ENCODE measurements at places on chromosomes 6 and 20.

DNA sequence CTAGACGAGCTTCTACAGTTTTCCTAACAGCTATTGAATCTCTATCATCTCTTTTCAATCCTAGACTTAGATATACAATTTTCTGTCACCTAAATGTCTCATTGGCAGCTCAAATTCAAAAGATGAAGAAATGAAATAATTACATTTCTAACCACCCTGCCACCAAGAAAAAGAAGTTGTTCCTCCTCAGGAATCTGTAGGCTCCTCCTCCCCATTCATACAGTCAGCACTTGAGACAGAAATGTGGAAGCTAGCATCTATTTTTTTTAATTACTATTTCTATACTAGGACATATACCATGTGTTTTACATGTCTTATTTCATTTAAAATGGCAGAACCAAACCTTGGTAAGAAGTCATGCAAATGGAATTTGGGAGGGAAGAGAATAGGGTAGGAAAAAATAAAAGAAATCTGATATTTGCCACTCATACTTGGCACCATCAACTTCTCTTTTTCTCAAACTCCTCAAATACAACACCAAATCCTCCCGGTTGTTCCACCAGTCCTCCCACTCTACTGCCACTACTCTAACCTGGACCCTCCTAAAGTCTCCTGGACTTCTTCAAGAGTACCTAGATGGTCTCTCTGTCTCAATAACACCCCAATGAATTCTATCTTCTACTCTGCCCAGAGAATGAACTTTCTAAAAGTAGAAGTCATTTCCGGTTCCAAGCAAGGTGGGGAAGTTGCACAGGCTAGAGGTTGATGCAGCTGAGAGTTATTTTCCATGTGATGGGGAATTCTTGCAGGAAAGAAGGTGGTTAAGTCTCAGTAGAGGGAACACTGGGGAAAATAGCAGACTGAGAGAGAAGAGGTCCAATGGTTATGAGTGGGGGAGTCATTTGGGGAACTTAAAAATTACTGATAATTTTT is 54.1 kb downstream of the ATXN1 start:
- peaks cover 20% of the 10 kb centered on the region for H3K4me1 ChIP-seq
- no peak overlapping the region for H3K4me3 ChIP-seq
- no peak overlapping the region for H3K27ac ChIP-seq
- H3K27me3 ChIP-seq: no peaks in the 10 kb centered on the region
- no peaks in the 10 kb centered on the region for H3K36me3 ChIP-seq

GRCh38 chr6:31878726-31879125 is at the start of gene SLC44A4:
SLC44A4 (minus strand) TSS chr6:31878997; CDS start chr6:31878980, 17 bp downstream.
- H3K27ac ChIP-seq: no peak within 1 kb of the TSS
- no peaks in the 10 kb centered on the region for H3K4me1 ChIP-seq
- no peak within 1 kb of the TSS for H3K4me3 ChIP-seq

GRCh38 chr6:27472182-27472616 is 706 bp downstream of the ZNF184 start:
- peak overlapping the region; percentile 75 for H3K27ac ChIP-seq
- H3K4me1 ChIP-seq: peaks cover 14% of the 10 kb centered on the region
- 0 out of 2 replicates have a peak, but pooled peaks cover 8% of the 10 kb centered on the region for H3K36me3 ChIP-seq

- no peak for DNase-seq
- H3K36me3 ChIP-seq: no peaks in the 10 kb centered on the region
- peaks cover 9% of the 10 kb centered on the region for H3K27me3 ChIP-seq
Measured at GRCh38 chr6:137657351-137657911, 163.2 kb upstream of the OLIG3 start.

- H3K27ac ChIP-seq: no peak overlapping the region
- H3K27me3 ChIP-seq: no peaks in the 10 kb centered on the region
- H3K4me1 ChIP-seq: no peaks in the 10 kb centered on the region
- DNase-seq: peak; percentile 12
- H3K4me3 ChIP-seq: no peak overlapping the region
- H3K36me3 ChIP-seq: peaks cover 40% of the 10 kb centered on the region
Measured at GRCh38 chr6:118485601-118486550, 62.2 kb upstream of the PLN start.

DNA sequence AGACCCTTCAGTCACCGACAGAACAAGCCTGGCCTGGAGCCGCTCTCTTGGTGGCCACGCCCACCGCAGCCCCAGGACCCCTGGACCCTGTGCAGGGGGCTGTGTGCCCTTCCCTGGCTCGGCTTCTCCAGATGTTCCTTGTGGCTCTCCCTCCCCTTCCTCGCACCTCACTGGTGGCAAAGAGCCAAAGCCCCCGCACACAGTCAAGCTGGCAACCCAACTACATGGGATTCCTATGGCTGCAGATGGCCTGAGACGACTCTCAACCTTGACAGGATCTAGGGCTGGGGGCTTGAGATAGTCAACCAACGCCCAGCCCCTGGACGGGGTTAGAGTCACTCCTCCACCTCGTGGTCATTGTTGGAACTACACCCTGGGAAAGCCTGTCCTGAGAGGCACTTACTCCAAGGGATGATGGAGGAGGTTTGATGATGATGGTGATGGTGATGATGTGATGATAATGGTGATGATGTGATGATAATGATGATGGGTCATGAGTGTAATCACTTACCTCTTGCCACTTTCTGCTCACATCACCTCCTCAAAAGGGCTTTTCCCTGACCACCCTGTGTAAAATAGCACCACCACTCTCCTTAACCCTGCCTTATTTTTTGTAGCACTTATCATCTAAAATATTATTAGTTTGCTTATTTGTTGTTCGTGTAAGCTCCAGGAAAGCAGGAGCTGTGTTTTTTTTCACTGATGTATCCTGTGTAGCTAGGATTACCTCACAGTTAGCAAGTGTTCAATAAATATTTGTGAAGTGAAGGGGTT is 278.4 kb downstream of the LRFN2 start:
- H3K36me3 ChIP-seq: no peaks in the 10 kb centered on the region
- no peak overlapping the region for H3K27ac ChIP-seq
- no peaks in the 10 kb centered on the region for H3K4me1 ChIP-seq

GRCh38 chr20:1362484-1362883 is 30.4 kb downstream of the FKBP1A start:
- no peak for DNase-seq
- H3K4me1 ChIP-seq: no peaks in the 10 kb centered on the region
- no peaks in the 10 kb centered on the region for H3K27me3 ChIP-seq
- no peak overlapping the region for H3K4me3 ChIP-seq

GRCh38 chr6:90294008-90294511 is 2.6 kb downstream of the BACH2 start:
- H3K27me3 ChIP-seq: peaks cover 83% of the 10 kb centered on the region
- no peak overlapping the region for H3K27ac ChIP-seq
- H3K4me1 ChIP-seq: 0 out of 2 replicates have a peak, but pooled peaks cover 4% of the 10 kb centered on the region
- no peaks in the 10 kb centered on the region for H3K36me3 ChIP-seq
- DNase-seq: no peak

DNA sequence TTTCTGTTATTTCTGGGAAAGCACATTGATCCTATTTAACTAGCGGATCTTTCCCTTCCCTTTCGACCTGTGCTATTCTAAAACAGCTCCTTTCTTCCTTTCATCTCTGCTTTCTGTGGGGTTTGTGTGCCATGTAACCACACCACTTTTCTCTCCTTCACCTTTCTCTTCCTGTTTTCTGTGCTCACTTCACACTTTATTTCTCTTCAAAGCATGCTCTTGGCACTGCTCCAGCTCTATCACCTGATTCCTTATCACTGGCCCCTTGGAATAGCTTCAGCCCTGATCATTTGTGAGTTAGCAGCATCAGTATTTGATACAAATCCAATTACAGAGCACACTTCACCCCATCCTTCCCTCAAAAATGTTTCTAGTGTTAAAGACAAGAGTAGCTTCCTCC is 8.1 kb upstream of the METTL24 start:
- DNase-seq: no peak
- no peak overlapping the region for H3K27ac ChIP-seq
- no peak overlapping the region for H3K4me3 ChIP-seq
- H3K27me3 ChIP-seq: peaks cover 42% of the 10 kb centered on the region
- no peaks in the 10 kb centered on the region for H3K4me1 ChIP-seq

- H3K27me3 ChIP-seq: no peaks in the 10 kb centered on the region
- H3K27ac ChIP-seq: no peak overlapping the region
- peaks cover 21% of the 10 kb centered on the region for H3K4me1 ChIP-seq
- no peak for DNase-seq
Measured at GRCh38 chr6:1290805-1291204, 21.1 kb upstream of the FOXQ1 start.

DNA sequence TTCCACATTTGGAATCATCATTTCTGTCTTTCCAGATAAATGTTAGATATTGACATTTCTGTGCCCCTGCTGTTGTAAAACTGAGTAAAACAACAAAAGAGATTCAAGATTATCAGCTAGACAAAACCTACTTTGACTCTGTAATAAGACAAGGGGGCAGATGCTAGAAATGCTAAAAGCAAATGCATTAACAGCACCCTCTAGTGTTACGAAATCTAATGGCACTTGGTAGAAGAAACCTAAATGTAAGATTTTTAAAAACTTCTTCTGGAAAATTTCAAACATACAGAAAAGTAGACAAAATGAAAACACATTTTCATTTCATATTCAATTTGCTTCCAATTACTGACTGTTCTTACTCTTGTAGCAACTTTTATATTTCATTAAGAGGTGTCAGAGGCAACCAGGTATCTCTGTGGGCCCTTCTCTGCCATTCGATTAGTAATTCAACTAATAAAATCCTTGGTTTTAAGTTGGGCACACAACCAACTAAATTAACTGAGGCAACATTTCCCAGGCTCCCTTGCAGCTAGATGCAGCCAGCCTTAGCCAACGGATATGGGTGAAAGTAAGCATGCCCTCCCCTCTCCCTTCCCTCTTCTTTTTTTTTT is 45.0 kb downstream of the SLC23A2 start:
- no peak overlapping the region for H3K4me3 ChIP-seq
- 0 out of 2 replicates have a peak, but pooled peaks cover 7% of the 10 kb centered on the region for H3K4me1 ChIP-seq
- H3K36me3 ChIP-seq: no peaks in the 10 kb centered on the region
- no peaks in the 10 kb centered on the region for H3K27me3 ChIP-seq

- H3K27me3 ChIP-seq: no peaks in the 10 kb centered on the region
- no peaks in the 10 kb centered on the region for H3K4me1 ChIP-seq
- no peak overlapping the region for H3K4me3 ChIP-seq
- peak; percentile 76 for DNase-seq
- H3K27ac ChIP-seq: no peak overlapping the region
Measured at GRCh38 chr6:88780714-88781389, 182.6 kb downstream of the RNGTT start.

- DNase-seq: peak; percentile 65
- H3K27me3 ChIP-seq: no peaks in the 10 kb centered on the region
- H3K4me1 ChIP-seq: peaks cover 8% of the 10 kb centered on the region
Measured at GRCh38 chr6:79946272-79947190, 822 bp downstream of the ELOVL4 start.

DNA sequence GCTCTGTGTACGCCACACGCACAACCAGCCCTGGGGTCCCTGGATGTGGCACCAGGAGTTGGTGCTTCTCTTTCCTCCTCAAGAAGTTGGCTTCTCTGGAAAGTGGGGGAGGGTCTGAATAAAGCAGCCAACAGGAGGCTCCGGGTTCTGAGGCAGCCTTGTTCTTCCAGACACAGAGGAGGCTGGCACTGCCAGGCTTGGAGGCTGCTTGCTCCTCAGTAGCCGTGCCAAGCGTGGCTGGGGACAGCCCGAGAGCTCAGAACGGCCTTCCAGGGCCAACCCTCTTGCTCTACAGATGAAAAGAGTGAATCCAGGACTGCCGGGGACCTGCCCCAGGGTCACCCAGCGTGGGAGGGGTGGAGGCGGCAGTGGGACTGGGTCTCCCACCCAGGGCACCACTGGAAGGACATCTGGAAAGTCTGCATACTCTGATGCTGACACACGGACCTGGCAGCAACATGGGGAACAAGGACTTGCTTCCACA is 70.4 kb downstream of the SLC22A23 start:
- H3K27me3 ChIP-seq: no peaks in the 10 kb centered on the region
- H3K4me1 ChIP-seq: peaks cover 44% of the 10 kb centered on the region
- no peaks in the 10 kb centered on the region for H3K36me3 ChIP-seq
- no peak overlapping the region for H3K4me3 ChIP-seq

- peak overlapping the region; percentile 93 for H3K4me3 ChIP-seq
- H3K27ac ChIP-seq: peak overlapping the region; percentile 69
- peak; percentile 10 for DNase-seq
- H3K27me3 ChIP-seq: no peaks in the 10 kb centered on the region
- peaks cover 11% of the 10 kb centered on the region for H3K4me1 ChIP-seq
Measured at GRCh38 chr6:145964948-145965366, 799 bp upstream of the SHPRH start.

- no peak overlapping the region for H3K27ac ChIP-seq
- H3K4me3 ChIP-seq: peak overlapping the region; percentile 8
- H3K27me3 ChIP-seq: no peaks in the 10 kb centered on the region
Measured at GRCh38 chr20:13671916-13672378, 33.2 kb upstream of the TASP1 start.

GRCh38 chr20:33488201-33488600 is 1.7 kb upstream of the CBFA2T2 start:
- no peak for DNase-seq
- no peaks in the 10 kb centered on the region for H3K36me3 ChIP-seq
- no peak overlapping the region for H3K4me3 ChIP-seq
- H3K27ac ChIP-seq: no peak overlapping the region
- peaks cover 6% of the 10 kb centered on the region for H3K4me1 ChIP-seq
- H3K27me3 ChIP-seq: no peaks in the 10 kb centered on the region

DNA sequence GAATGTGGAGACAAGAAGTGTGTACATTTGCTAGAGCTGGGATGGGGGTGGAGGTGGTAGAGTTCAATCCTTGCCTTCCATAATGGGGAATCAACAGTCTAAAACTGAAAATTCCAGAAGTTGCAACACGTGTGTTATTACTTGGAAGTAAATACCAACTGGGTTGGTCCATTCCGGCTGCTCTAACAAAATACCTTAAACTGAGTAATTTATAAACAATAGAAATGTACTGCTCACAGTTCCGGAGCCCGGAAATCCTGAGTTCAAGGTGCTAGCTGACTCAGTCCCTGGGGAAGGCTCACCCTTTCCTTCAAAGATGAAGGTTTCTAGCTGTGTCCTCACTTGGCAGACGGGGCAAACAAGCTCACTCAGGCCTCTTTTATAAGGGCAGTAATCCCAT is 59.0 kb downstream of the RIN2 start:
- peak overlapping the region; percentile 94 for H3K27ac ChIP-seq
- H3K27me3 ChIP-seq: no peaks in the 10 kb centered on the region
- no peak overlapping the region for H3K4me3 ChIP-seq
- H3K36me3 ChIP-seq: no peaks in the 10 kb centered on the region

DNA sequence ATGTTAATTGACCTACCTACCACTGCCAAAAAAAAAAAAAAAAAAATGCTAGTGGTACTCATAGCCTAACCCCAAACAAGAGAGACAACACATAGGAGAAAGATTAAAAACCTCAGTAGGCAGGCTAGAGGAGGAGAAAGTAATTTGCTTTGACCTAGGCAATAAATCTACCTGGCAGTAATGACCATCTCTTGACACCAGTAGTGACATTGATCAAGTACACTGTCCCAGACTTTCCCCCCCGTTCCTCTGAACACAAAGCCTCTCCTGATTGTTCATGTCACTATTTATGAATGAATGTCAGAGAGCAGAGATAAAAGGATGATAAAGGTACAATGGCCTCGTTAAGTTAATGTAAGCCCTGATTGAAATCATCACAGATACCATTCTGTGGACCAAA is 746.8 kb downstream of the CBLN4 start:
- no peak overlapping the region for H3K4me3 ChIP-seq
- H3K27ac ChIP-seq: no peak overlapping the region
- H3K4me1 ChIP-seq: no peaks in the 10 kb centered on the region

GRCh38 chr20:53692465-53693067 is 98.9 kb upstream of the ZNF217 start:
- H3K27me3 ChIP-seq: no peaks in the 10 kb centered on the region
- DNase-seq: peak; percentile 96
- no peak overlapping the region for H3K4me3 ChIP-seq
- H3K36me3 ChIP-seq: no peaks in the 10 kb centered on the region

Data from GM23248 (cell line).